Activated naive CD4-positive, alpha-beta T cell treated with anti-CD3 and anti-CD28 coated beads, Interleukin-2, amount 10 ng/mL, durations not matched to agents 5 hours and 36 hours (primary cell): ENCODE measurements at places on chromosomes 5 and 9. TPM values are rescaled to one million over a fixed set of nuclear protein-coding genes. Genes with fewer than 3 reads are reported as not detected.

The C9orf153 gene
- total RNA-seq, result not detected

The ZBED3 gene
- 2.6 TPM for total RNA-seq

The DPP7 gene
- total RNA-seq, result 289 TPM

The SEC61B gene
- total RNA-seq, result 142 TPM

The HTR1A gene
- not detected for total RNA-seq

The KCNN2 gene
- not detected for total RNA-seq

The STPG3 gene
- not detected for total RNA-seq

The PDE6A gene
- not detected for total RNA-seq

The SEMA6A gene
- total RNA-seq, result not detected

The SCGB3A2 gene
- total RNA-seq, result not detected

The THBS4 gene
- 0.25 TPM for total RNA-seq

The LMX1B gene
- total RNA-seq, result not detected

The TIFAB gene
- total RNA-seq, result not detected

The SPATA31A1 gene
- not detected for total RNA-seq

The MVB12B gene
- total RNA-seq, result 1.5 TPM

The PCDHGC5 gene
- not detected for total RNA-seq

The AGXT2 gene
- total RNA-seq, result not detected

The ADRA1B gene
- total RNA-seq, result not detected

The DMRT3 gene
- not detected for total RNA-seq

The HEMGN gene
- 2.3 TPM for total RNA-seq

The ELAVL2 gene
- total RNA-seq, result not detected

The WDR38 gene
- total RNA-seq, result not detected

The SHOC1 gene
- not detected for total RNA-seq

The TAF11L10 gene
- not detected for total RNA-seq

The IL5 gene
- 0.48 TPM for total RNA-seq

The MCTP1 gene
- total RNA-seq, result not detected

The POLR3G gene
- 1.8 TPM for total RNA-seq

The TAF11L14 gene
- total RNA-seq, result not detected

The MTMR12 gene
- 21.6 TPM for total RNA-seq
